ENCODE measurements at places on chromosomes 12 and 14. TPM values are rescaled to one million over a fixed set of nuclear protein-coding genes. Genes with fewer than 3 reads are reported as not detected.
A peak's percentile ranks its signal among the peaks of the same experiment; 100 is the strongest.

DNA sequence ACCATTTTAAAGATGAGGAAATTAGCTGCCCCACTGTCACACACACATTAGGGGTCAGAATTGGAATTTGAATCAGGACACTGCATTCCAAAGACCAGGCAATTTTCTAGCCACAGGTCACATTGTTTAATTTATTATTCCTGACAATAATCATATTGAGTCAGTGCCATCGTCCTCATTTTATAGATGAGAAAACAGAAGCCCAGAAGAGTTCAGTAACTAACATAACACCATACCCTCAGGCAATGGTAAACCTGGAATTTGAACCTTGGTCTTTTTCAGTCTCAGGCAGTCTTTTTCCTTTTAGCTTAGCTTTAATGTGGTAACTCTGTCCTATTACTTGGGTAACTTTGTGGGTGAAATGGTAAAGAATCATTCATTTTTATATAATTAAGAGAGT, 330.3 kb upstream of the SYT1 start:
- no peak for DNase-seq

DNA sequence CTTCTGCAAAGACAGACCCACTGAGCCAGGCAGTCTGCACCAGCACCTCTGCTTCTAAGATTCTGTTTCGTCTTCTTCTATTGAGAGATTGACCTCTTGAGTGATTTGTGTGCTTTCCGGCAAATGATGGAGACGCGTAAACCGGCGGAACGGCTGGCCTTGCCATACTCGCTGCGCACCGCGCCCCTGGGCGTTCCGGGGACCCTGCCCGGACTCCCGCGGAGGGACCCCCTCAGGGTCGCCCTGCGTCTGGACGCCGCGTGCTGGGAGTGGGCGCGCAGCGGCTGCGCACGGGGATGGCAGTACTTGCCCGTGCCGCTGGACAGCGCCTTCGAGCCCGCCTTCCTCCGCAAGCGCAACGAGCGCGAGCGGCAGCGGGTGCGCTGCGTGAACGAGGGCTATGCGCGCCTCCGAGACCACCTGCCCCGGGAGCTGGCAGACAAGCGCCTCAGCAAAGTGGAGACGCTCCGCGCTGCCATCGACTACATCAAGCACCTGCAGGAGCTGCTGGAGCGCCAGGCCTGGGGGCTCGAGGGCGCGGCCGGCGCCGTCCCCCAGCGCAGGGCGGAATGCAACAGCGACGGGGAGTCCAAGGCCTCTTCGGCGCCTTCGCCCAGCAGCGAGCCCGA, 703 bp downstream of the ASCL4 start:
- peak; percentile 28 for DNase-seq

- DNase-seq = no peak
Measured at GRCh38 chr12:39920222-39920621, 185.7 kb downstream of the SLC2A13 start.

- DNase-seq = no peak
Measured at GRCh38 chr12:78563826-78564225, 300.7 kb upstream of the SYT1 start.

GRCh38 chr12:100290016-100290415, 23.0 kb downstream of the SCYL2 start:
- DNase-seq = no peak

Gene TTC8
- 1.4 TPM for total RNA-seq

Gene SYNJ2BP
- total RNA-seq = 9.6 TPM

Data from activated CD8-positive, alpha-beta T cell treated with anti-CD3 and anti-CD28 coated beads, Interleukin-2, amount 10 ng/mL, durations not matched to agents 7 days and 5 days (primary cell).